ENCODE measurements at places on chromosomes 16 and 17.

DNA sequence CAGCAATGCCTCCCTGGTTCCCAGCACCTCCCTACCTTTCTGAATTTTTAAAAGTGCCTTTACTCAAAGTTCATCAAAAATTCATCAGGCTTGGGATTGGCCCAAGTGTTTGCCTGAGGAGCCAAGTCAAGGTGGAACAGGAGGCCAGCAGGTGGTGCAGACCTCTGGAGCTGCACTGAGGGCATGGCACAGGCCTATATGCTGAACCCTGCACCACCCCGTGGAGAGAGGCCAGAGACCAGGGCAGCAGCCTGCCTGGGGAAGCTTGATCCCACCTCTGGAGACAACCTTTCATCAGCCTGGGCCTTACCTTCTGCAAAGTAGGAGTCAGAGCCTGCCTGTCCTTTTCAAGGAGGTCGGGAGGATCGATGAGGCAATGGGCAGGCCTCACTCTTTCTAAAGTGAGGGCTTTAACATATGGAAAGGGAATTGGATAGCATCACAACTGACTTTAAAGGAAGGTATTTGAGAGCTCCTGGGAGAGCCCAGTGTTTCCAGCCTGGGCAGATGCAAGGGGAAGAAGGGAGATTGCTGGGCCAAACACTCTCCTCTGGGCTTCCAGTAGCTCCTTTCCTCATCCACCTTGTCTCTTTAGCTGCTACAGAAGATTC lies 31.8 kb upstream of the TMEM132E start:
- DNase-seq = no peak

GRCh38 chr16:20519231-20519630 lies 56.9 kb downstream of the ACSM2B start:
- DNase-seq = no peak

DNA sequence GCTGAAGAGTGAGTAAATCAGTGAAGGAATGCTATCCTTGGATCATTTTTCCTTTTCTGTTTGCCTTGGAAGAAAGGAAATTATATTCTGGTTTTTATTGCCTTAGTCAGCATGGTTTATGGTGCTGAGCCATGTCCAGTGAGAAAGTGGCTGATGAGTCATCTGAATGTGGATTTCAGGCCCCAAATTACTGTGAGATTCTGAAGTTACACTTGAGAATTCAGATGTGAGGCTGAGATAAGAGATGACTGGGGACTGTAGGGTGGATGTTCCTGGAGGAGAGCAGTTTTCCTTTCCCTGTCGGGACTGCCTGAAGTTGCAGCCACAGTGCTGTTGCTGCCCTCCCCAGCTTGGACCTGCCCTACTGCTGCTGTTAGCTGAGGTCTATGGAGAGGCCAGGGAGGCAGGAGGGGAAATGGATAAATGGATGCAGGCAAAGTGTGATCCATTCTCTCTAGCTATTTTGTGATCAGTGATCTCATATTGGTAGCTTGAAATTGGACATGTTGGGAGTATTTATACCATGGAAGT lies 4.2 kb upstream of the MAP3K14 start:
- no peak for DNase-seq

- DNase-seq = no peak
Measured at GRCh38 chr17:80862481-80862961, 129.1 kb upstream of the CHMP6 start.

GRCh38 chr17:32732900-32733299 lies 144.0 kb downstream of the MYO1D start:
- DNase-seq = no peak

- DNase-seq = no peak
Measured at GRCh38 chr16:88591577-88592021, 21.4 kb downstream of the ZC3H18 start.

GRCh38 chr17:79412886-79413390 lies 197.9 kb downstream of the RBFOX3 start:
- no peak for DNase-seq
